ENCODE measurements at places on chromosomes 12 and 14. TPM values are rescaled to one million over a fixed set of nuclear protein-coding genes. Genes with fewer than 3 reads are reported as not detected.

The LMO3 gene
- total RNA-seq, result 0.38 TPM

The CCDC77 gene
- total RNA-seq, result 2.2 TPM

The RABGGTA gene
- total RNA-seq, result 13.3 TPM

The FGD6 gene
- 19.9 TPM for total RNA-seq

The CDK2 gene
- total RNA-seq, result 9.1 TPM

The KRT6A gene
- total RNA-seq, result not detected

The PDE3A gene
- 132 TPM for total RNA-seq

The EPYC gene
- not detected for total RNA-seq

The PLEKHD1 gene
- 0.13 TPM for total RNA-seq

The KCNK10 gene
- total RNA-seq, result not detected

The ABHD12B gene
- total RNA-seq, result not detected

The ENO2 gene
- 29.7 TPM for total RNA-seq

The SERPINA12 gene
- not detected for total RNA-seq

The TRPV4 gene
- total RNA-seq, result 0.46 TPM

The RHEBL1 gene
- 0.38 TPM for total RNA-seq

The SLC10A1 gene
- not detected for total RNA-seq

The IAPP gene
- total RNA-seq, result not detected

The LGR5 gene
- not detected for total RNA-seq

The OR10G3 gene
- total RNA-seq, result not detected

The CSRP2 gene
- 15.7 TPM for total RNA-seq

The CD163L1 gene
- total RNA-seq, result 3.1 TPM

The MARS1 gene
- 89.2 TPM for total RNA-seq

The SAMD15 gene
- total RNA-seq, result 0.11 TPM

The INSM2 gene
- not detected for total RNA-seq

The DTD2 gene
- 5.6 TPM for total RNA-seq

The BCL11B gene
- 0.16 TPM for total RNA-seq

The CGRRF1 gene
- total RNA-seq, result 17.0 TPM

The KRT77 gene
- not detected for total RNA-seq

The C12orf54 gene
- not detected for total RNA-seq

The ZNF384 gene
- 32.7 TPM for total RNA-seq

Data from cardiac septum (tissue), 1 donor.